ENCODE measurements at places on chromosomes 4 and X.
A peak's percentile ranks its signal among the peaks of the same experiment; 100 is the strongest.

GRCh38 chr4:110632506-110633357 is 9.9 kb upstream of the PITX2 start:
- DNase-seq: no peak

GRCh38 chr4:41443340-41444079 is 94.4 kb upstream of the LIMCH1 start:
- DNase-seq: no peak

- DNase-seq: no peak
These were observed 44.1 kb downstream of the PPM1K start for GRCh38 chr4:88240297-88240714.

GRCh38 chr4:675036-675882 is 917 bp downstream of the MYL5 start:
- DNase-seq: no peak

DNA sequence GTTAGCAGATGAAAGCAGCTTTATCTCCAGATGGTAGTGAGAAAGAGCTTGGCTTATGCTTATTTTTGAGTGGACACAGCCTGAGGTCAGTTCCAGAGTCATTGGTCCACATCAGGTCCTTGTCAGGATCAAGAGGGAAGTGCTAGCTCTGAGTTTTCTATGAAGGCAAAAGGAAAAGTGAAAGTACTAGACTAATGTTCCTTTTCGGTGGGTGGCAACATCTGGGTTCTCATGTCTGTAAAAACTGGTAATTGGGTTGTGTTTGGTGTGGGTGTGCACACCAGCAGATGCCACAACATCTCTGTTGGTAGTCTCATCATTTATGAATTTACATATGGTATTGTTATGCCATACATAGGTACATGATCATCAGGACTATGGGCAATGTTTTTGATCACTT is 210.5 kb downstream of the PWWP3B start:
- DNase-seq: no peak

- DNase-seq: no peak
These were observed 755 bp downstream of the ANKRD17 start for GRCh38 chr4:73257651-73258435.

DNA sequence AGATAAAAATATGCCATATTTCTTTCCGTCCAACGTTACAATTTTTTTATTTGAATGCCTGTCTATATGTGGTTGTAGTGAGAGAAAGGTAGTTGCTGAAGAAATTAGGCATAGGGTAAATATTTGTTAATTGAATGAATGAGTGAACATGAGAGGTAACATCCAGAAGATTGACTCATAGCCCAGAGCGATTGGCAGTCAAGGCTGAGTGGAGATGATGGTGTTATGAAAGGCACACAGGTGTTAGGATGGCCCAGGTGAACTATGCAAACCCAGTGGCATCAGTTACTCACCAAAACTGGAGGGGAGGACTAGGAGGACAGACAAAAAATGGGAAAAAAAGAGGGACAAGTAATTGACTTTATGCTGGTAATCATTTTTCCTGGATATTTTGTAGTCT is 31.7 kb upstream of the SPRY1 start:
- DNase-seq: no peak

DNA sequence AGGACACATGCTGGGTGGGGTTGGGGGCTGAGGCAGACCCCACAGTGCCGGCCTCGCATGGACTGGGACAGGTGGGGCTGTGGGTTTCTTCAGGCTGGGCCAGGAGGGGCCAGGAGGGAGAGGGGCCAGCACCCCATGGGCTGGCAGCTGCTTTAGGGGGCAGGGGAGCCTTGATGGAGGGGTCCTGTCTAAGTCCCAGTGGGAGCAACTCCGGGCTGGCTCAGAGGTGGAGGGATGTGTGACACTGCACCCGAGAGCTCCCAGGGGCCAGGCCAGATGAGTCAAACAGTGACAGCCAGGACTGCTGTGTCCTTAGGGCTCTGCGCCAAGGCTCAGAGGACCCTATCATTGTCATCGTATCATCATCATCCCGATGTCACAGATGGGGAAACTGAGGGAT is 4.4 kb upstream of the ABLIM2 start:
- no peak for DNase-seq

DNA sequence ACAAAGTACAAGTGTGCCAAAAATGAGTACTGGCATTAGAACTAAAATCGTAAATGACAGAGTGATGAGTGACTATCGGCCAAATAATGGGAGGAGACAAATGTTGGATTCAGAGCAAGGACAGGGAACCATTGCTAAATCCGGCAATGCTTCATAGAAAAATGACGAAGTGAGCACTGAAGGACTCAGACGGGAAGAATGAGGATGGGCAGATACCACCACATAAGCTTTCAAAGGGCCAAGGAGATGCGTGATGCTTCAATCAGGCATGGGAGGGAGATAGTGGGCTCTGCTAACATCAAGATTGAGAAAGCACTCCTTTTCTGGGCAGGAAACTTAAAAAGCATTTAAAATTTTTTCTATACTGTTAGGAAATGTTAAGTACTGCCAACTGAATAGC is 21.6 kb downstream of the RBBP7 start:
- DNase-seq: no peak

DNA sequence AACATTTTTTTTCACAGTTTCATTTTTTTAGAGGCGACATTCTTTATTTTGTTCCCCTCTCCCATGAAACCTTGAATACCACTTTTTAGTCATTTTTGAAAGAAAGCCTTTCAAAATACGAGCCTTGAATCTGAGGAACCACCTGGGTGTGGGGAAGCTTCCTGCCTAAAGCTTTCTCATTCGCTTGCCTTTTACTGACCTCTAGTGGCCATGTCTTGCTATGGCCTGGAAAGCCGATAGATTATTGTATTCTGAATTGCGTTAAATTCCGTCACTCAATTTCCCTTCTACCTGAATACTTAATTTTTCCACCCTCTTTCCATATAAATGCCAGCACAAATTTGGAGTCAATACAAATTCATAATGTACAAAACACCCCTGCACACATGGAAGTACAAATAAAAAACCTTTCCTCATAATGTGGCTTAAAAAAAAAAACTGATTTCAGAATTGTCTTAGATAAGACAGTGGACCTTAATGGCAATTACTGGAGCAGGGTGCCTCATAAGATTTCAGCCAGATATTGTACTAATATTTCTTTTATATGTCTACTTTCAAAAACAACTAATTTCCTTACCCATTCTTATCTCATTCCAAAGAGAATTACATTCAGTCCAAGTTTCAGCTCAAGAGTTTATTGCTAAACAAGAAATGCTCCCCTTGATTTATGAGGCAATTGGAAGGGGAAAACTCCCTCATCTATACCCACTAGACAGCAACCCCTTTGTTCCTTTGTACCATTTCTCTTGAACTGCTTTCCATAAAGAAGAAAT is 217.9 kb downstream of the CENPC start:
- peak; percentile 1 for DNase-seq

GRCh38 chrX:4373791-4374190 is 660.3 kb upstream of the PRKX start:
- DNase-seq: no peak

DNA sequence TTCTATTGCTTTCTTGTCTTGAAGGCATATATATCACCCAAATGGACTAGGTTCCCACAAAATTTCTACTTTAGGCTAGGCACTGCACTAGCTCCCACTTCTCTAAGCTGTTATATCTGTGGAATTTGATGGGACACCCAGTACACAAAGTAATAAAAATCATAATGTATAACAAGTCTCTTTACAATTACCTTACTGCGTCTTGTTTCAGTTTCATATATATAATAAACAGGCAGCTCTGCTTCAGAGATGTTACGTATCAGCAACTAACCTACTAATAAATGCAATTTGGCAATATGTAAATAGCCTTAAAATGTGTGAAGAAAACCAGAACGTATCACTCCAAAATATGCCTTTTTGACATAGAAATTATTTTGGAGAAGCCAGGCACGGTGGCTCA is 42.0 kb upstream of the UGDH start:
- no peak for DNase-seq

GRCh38 chr4:5218376-5219069 is 167.2 kb downstream of the STK32B start:
- no peak for DNase-seq

- DNase-seq: no peak
These were observed 5.0 kb downstream of the PRMT9 start for GRCh38 chr4:147678796-147679549.

- DNase-seq: no peak
These were observed 10.2 kb downstream of the PDGFC start for GRCh38 chr4:156961196-156962057.

- no peak for DNase-seq
These were observed 85.1 kb downstream of the SLC2A9 start for GRCh38 chr4:9936129-9936644.

DNA sequence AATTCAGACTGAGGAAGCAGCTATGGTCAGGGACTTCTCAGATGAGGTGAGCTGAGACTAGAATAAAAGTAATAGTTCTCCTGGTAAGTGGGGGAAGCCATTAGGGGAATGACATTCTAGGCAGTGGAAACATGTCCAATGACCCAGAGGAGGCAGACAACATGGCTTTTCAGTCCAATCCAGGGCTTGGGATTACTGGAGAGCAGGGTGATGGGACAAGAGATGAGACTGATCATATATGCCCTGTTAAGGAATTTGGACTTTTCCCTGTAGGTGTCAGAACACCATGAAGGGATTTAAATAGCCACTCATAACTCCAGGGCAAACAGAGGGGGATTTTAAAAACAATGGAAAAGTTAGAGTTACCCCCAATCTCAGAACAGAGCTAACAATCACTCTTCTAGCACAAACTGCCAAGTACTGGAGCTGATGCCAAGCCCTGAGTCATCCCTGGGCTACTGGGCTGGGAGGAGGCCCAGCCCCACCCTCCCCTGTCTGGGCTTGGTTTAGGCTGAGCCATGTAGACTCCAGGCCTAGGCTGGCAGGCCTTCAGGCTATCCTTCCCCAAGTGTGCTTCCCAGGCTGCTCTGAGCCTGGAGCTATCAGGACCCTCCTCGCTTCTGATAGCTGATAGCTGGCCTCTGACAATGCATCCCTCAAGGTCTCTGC is 22.7 kb upstream of the MSN start:
- no peak for DNase-seq

DNA sequence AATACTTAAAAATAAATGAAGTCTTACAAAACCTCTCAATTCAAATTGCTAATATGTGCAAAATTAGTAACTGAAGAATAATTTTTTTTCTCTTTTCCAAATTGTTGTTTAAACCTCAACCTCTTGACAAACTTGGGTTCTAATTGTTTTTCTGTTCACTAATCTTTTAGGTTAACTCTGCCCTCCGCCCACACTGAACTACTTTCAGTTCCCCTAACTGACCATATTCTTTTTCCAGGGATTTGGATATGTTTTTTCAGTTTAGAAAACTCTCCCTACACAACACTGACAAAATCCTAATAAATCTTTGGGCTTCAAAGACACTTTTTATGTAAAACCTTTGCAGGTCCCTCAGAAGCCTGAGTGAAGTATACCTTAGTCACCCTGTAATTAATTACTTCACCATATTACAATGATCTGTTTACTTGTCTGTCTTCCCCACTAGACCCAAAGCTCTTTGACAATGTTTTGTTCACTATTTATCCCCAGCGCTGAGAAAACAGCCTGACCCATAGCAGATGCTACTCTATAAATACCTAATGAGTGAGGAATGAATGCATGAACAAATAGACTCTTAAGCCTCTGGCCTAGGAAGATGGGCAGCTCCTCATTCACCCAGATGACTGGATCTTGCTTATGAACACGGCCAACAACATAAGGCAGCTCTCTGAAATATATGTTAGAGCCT is 134.9 kb downstream of the MAML3 start:
- no peak for DNase-seq

DNA sequence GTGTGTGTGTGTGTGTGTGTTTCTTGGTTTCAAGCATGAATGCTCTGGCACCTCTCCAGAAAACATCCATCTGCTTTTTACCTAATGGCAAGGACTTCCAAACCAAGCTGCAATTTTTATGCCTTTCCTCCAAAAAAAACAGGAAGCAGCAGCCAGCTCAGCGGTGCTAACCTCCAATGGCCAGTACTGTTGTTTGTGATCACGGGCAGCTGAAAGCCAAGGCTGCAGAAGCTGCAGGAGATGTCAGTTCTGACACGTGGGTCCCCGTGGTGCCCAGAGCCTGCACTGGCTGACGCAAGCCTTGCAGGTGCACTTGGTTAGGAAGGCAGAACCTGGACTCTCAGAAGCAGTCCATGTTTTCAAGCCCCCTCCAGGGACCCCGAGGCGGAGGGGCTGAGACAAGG is 313.6 kb upstream of the DDX53 start:
- no peak for DNase-seq

DNA sequence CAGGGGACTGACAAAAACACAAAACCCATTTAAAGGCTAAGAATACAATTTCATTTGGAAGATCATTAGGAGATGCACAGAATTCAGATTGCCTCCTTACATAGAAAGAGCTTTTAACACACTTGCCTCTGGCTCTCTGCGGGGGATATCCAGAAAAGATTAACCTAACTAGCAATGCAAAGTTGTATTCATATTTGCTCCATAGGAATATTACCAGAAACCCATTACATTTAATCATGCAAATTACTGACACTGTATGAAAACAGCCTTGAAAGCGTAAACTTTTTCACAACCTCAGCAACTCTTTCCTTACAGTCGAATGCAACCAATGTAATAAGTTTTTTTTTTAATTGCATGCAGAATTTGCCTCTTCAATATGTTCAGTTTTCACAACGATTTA is 1087.3 kb upstream of the PRKX start:
- DNase-seq: no peak

Measured in CD8-positive, alpha-beta T cell (primary cell).